ENCODE measurements at places on chromosomes 3 and 15.

GRCh38 chr3:72745146-72745999 lies 102.9 kb downstream of the SHQ1 start:
- DNase-seq: no peak

DNA sequence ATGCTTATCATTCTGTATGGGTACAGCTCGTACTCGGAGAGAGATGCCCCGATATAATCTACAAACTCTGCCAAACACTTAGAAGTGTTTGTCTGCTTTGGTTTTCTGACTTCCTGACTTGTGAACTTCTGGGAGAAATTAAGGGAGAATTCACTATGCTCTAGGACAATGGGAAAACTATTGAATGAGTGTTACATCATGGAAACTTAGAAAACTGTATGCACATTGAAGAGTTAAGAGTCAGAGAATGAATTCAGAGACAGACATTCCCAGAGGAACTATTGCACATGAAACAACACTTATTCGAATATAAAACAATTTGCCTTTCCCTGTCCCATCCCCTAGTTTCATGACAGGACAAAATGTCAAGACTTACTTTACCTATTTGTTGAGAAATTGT lies 57.8 kb downstream of the DTWD1 start:
- no peak for DNase-seq

DNA sequence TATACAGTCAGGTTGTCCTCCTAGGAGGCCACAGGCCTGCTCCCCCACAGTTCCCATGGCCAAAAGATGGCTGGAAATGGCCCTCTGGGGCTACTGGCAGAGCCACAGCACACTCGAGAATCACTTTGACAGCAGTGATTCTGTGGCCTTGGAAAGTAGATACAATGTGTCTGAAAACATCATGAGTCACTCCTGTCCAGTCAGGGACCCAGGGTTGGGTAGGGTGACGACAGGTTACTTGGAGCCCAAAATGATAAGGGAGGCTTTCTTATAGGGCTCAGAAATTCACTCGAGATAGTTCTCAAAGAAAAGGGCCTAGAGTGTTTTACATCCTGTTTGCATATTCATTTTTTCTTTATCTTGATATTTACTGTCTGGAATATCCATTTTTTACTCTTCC lies 24.3 kb downstream of the MRPS25 start:
- DNase-seq: no peak

DNA sequence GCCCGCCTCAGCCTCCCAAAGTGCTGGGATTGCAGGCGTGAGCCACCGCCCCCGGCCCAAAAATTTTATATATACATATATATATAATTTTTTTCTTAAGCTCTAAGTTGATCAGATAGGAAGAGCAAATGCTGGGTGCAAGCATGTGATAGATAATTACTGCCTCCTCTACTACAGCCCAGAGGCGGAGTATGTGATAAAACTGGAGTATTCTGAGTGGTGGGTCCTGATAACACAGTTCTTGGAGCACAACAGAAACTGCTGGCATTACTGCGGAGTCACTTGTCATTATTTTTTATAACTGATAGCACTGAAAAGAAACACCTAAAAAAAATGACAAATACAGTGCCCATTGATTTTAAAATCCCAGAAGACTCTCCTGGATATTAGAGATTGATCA lies 41.1 kb upstream of the STT3B start:
- no peak for DNase-seq

- peak; percentile 47 for DNase-seq
Observed at GRCh38 chr3:49415931-49416601, 3.8 kb downstream of the TCTA start.

GRCh38 chr3:150965436-150965835 lies 7.1 kb downstream of the CLRN1 start:
- no peak for DNase-seq

DNA sequence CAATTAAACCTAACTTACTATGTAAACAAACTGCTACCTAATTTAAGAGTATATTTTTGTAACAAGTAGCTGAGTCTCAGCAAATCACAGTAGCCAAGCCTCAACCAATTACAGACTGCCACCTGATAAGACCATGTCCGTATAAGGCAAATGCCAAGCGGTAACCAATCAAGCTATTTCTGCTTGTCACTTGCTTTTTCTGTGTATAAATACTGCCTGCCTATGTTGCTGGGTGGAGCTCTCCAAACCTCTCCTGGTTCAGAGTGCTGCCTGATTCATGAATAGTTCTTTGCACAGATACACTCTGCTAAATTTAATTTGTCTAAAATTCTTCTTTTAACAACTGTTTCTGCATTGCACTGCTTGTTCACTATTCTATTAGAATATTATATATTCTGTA lies 42.6 kb downstream of the ZNF148 start:
- no peak for DNase-seq

- no peak for DNase-seq
Observed at GRCh38 chr15:39167164-39168058, 413.5 kb upstream of the THBS1 start.

- DNase-seq: no peak
Observed at GRCh38 chr3:194329583-194329965, 21.6 kb downstream of the CPN2 start.

- DNase-seq: no peak
Observed at GRCh38 chr3:46272028-46272451, 29.8 kb downstream of the CCR3 start.

- DNase-seq: no peak
Observed at GRCh38 chr3:168001244-168001643, 94.5 kb downstream of the GOLIM4 start.

GRCh38 chr3:150170852-150171520 lies 200.3 kb upstream of the PFN2 start:
- DNase-seq: no peak

- DNase-seq: peak; percentile 34
Observed at GRCh38 chr3:4474683-4475490, 7.8 kb upstream of the SUMF1 start.

GRCh38 chr3:123706871-123707270 lies 122.0 kb upstream of the HACD2 start:
- no peak for DNase-seq

DNA sequence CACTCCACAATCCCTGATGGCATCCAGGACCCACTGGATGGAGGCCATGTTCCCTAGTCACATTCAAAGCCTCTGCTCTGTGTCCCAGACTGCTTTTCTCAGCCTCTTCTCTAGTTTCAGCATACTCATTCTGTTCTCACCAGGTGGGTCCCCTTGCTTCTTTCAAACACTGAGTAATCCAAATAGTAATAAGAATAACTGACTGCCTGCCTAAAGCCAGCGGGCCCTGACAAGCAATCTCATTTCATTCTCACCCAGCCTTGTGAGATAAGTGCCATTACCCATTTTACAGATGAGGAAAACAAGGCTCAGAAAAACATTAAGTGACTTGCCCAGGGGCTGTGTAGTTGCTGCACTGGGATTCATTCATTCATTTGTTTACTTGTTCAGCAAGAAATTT lies 25.4 kb downstream of the MAPKAPK3 start:
- no peak for DNase-seq

DNA sequence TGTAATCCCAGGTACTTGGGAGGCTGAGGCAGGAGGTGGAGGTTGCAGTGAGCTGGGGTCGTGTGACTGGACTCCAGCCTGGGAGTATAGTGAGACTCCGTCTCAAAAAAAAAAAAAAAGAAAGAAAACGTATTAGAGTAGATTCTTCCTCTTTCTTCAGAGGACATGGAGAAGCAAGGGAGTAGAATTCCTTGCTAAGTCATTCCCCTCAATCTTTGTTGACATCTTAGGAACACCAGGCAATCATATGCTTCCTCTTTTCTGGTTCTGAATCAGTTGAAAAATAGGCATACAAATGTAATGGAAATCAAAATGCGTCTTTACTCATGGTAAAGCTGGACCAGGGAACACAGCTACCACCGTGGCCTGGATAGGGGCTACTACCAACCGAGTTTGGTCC lies 38.3 kb upstream of the ATOSA start:
- DNase-seq: no peak

GRCh38 chr3:161273589-161274218 lies 52.6 kb downstream of the NMD3 start:
- DNase-seq: no peak

GRCh38 chr3:156535798-156536197 lies 19.1 kb downstream of the SSR3 start:
- DNase-seq: no peak

GRCh38 chr15:95468820-95469219 lies 861.7 kb upstream of the NR2F2 start:
- DNase-seq: no peak

- no peak for DNase-seq
Observed at GRCh38 chr15:100284701-100285100, 57.1 kb downstream of the ADAMTS17 start.

DNA sequence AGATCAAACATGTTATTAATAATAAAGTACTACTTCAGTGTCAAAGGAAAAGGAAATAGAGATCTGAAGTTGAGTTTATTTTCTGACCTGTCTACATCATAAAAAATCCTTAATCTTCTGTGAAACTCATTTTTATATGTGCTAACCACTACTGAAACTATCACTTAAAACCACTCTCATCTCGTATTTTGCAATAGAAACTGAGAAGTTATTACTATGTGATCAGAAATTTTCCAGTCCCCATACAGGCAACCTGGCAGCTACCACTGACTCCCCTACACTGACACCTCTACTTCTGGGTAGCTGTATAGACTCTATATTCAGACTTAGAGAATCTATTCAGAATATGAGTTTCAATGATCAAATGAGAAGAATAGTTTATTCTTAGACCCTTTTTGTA lies 8.3 kb downstream of the HDGFL3 start:
- DNase-seq: no peak

GRCh38 chr3:148790851-148791735 lies 36.5 kb upstream of the CPB1 start:
- no peak for DNase-seq

DNA sequence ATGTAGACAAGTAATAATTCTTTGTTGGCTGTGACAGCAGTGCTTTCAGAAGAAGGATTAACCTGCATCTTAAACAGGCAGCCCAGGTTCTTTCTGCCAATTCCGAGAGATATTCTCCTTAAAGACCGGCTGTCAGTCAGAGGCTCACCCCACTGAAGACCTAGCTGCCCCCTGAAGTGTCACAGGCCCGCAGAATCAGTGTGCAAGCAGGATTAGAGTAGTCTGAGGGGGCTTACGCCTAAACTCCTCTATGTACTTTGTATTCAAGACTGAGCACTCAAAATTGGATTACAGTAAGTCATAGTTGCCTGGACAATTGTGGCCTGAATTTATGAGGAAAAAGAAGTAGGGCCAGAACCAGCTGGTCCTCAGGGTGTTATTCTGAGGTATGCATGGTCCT lies 342.9 kb downstream of the CLSTN2 start:
- DNase-seq: no peak

- no peak for DNase-seq
Observed at GRCh38 chr3:42872718-42873117, 3.0 kb downstream of the CYP8B1 start.

DNA sequence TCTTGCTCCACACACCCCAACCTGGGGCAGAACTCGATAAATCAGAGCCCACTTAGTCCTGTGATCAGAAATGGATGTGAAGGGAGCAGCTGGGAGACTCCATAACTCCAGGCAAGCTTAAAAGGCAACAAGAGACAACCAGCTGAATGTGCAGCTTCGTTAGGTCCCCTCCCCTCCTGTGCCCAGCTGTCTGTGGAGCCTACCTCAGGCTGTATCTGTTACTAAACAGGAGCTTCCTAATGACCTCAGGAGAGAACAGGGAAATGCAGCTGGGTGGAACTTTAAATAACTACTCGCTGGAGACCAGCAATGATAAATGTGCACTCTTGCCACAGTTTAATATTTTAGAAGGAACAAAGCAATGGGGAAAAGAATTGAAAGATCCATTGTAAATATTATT lies 25.9 kb downstream of the SLC9A9 start:
- DNase-seq: no peak

DNA sequence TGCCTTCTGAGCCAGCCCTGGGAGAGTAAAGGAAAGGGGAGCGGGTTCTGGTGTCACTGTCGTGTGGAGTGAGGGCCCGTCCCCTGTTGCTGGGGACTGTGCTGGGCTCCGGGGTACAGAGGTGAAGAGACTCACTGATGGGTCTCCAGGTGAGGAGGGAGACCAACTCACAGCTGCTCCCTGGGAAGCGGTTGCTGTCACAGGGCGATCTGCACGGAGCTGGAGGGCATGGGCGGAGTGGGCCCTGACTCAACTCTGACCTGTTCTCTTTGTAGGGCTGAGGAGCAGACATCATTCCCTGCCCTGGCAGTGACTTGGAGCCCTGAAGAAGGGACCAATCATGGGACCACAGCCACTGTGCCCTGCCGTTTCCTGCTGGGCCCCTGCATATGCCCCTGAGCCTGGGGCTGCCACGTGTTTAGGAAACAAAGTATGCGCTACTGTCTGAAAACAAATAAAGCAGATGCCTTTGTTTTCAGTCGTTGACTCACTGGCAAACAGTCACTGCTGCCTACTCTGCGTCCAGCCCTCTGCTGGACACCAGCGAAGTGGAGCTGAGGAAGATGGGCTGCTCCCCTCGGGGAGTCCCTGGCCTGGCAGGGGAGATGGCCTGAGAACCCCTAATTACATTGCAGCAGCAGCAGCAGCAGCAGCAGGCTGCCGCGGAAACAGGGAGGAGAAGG lies 22.9 kb upstream of the PLXNA1 start:
- no peak for DNase-seq

GRCh38 chr3:132326251-132326650 lies 9.0 kb downstream of the ACP3 start:
- no peak for DNase-seq

DNA sequence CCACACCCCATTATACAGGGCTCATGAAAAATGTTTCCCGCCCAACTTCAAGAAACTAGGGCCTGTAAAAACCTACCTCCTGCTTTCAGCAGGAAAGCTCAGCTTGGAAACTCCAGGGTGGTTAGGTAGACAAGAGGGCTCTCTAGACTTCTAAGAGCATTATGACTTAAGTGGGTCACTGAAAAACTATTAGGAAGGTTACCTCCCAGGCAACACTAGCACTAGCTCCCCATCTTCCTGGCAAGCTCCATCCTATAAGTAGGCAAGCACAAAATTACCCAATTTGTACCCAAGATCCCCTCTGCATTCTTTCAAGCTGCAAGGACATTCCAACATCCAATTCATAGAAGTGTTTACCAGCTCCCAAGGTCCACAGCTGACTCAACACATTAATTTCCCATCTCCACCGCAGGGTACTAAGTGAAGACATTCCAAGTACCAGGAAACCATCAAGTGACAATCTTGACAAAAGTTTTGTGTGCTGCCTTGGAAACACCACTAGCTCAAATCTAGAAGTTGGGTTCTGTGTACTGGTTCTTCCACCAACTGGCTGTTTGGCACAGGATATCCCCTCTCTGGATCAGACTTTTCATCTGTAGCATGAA lies 46.9 kb downstream of the WNT5A start:
- DNase-seq: no peak

GRCh38 chr3:25365636-25366035 lies 62.4 kb upstream of the RARB start:
- DNase-seq: no peak

DNA sequence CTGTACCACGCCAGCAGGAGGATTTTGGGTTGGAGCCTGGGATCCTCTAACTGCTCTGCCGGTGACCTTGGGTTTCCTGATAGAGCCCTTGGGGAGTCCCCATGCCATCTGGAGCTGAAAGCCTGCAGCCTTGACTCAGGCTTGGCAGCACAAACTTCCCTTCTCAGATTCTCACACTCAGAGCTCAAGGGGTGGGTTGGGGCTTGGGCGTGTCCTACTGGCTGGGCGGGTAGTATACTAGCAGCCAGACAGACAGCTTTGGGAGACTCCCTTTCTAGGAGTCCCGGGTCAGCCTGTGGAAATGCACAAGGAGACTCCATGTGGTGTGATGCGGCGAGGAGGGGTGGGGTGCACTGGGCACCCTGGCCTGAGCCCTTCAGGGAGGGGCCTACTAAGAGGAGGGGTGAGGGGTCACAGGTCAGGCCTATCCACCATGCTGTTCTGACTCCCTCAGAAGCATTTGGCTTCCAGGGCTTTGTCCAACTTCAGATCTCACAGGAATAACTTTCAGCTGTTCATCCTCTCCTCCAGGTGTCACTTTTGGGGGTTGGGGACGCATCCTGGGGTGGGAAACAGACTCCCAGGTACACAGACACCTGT lies 21.6 kb upstream of the PLXNA1 start:
- DNase-seq: no peak
